ENCODE measurements at places on chromosomes 6 and 20.

DNA sequence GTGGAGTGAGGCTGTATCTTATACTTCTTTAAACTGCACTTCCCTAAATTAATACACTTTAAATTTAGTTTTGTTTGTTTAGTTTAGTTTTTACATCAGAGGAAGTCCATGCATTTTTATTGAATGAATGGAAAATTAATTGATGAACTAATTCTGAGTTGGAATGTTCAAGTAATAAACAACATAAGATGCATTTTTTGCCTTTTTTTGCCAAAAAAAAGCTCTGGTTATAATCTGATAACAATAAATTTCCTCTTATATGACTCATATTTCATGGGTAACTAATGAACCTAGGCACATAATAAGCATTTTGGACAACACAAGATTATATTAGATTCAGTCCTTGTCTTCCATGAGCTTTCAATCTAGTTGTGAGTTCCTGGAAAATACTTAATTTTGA, 323.1 kb downstream of the CENPW start:
- DNase-seq: no peak

DNA sequence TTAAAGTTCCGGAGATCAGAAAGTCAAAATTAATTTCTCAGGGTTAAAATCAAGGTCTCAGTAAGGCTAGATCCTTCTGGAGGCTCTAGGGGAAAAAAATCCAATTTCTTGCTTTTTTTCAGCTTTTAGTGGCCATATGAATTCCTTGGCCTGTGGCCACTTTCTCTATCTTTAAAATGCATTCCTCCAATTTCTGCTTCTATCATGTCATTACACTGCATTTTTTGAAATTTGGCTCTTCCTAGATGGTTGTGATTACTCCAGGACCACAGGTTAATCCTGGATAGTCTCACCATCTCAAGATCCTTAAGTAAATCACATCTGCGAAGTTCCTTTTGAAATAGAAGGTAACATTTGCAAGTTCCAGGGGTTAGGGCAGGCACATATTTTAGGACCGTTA, 1294.9 kb upstream of the CITED2 start:
- no peak for DNase-seq

DNA sequence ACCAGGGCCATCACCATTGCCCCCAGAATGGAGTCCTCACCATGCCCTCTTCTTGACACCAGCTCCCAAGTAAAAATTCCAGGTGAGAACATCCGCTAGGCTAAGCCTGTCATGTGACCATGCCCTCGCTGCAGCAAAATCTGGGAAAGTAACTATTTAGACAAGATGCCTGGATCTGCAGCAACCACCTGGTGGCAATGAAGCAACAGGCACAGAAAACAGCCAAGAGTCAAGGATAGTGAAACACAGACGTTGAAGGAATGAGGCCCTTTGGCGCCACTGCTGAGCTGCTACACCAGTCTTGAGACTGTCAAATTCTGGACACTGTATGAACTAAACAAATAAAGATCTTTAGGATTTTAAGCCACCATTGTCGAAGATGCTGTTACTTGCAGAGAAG, 30.1 kb upstream of the TGM6 start:
- DNase-seq: no peak

GRCh38 chr6:89974834-89975233, 80.6 kb downstream of the GJA10 start:
- DNase-seq: no peak

DNA sequence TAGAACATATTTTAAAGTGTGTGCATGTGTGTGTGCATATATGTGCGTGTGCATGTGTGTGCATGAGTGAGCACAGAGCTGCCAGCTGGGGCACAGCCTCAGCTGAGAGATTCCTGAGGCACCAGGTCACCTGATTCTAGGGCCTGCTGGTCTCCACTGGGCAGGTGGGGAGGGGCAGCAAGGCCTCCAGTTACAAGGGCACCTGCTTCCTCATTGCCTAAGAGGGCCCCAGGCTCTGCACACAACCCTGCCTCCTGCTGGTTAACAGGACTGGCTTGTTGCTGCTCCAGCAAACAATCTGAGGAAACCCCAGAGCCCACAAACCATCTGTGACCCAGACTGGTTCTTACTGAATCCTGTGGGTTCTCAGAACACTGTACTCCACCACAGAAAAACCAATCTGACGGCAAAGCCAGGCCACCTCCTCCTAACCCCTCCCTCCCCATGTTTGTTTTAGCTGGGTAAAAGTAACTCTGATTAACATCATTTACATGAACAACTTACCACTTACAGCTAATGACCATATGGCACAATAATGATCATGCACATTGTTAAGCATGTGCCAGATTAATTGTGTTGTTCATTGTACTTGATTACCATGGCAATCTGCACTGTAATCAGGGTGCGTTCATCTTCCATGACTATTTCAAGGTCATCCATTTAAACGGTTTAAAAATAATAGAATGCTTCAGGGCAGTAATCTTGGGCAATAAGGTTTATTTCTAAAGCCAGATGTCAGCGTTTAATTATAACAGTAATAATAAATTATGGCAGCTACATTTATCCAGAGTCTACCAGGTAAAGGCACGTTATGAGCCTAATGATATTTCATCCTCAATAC, 23.1 kb upstream of the UBE2J1 start:
- peak; percentile 80 for DNase-seq

GRCh38 chr6:77986380-77987034, 333.7 kb downstream of the MEI4 start:
- DNase-seq: no peak

DNA sequence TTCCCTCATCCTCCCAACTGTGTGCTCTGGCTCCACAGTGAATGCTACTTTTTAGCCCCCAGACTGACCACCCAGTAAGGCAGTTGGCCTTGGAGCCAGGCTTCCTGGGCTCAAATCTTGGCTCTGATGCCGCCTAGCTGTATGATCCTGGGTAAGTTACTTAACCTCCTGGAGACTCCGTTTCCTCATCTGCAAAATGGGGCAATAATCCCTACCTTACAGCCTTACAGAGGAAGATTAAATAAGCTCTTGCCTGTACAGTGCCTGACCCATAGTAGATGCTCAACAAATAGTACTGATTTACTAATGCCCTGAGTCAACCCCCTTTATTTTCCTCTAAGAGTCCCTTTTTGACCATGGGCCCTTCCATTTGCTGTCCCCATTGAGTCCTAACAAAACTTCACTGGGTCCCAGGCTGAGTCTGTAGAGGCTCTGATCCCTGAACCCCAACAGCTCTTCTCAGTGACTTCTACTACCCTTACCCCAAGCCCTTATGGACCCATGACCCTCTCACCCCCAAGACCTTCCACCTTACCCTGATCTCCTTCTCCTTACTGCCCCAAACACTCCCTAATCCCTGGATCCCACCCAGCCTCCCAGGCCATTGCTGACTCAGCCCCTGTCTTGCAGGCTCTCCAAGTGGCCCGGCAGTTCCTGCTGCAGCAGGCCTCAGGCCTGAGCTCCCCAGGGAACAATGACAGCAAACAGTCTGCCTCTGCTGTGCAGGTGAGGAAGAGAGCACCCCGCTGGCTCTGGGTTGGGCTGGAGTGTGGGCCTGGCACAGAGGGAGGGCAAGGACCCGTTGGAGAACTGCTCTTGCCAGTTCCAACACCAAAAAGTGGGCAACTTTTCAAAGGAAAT, 31.4 kb downstream of the FOXP4 start:
- no peak for DNase-seq

DNA sequence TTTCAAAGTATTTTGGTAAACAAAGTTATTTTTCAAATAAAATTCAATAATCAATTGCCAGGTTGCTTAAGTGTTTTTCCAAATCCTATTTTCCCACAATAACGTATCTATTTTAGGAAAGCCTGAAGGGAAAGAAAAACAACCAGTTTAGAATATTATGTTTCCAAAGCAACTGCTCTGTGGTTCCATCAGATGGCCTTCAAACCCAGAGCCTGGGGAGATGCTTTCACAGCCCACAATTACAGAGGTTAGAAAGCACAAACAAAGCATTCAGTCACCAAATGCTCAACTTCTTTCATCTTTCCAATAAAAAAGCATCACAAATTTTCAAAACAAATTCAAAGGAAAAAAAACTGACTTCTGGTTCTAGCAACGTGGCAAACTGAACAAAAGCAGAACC, 66.0 kb downstream of the ELOVL5 start:
- no peak for DNase-seq

DNA sequence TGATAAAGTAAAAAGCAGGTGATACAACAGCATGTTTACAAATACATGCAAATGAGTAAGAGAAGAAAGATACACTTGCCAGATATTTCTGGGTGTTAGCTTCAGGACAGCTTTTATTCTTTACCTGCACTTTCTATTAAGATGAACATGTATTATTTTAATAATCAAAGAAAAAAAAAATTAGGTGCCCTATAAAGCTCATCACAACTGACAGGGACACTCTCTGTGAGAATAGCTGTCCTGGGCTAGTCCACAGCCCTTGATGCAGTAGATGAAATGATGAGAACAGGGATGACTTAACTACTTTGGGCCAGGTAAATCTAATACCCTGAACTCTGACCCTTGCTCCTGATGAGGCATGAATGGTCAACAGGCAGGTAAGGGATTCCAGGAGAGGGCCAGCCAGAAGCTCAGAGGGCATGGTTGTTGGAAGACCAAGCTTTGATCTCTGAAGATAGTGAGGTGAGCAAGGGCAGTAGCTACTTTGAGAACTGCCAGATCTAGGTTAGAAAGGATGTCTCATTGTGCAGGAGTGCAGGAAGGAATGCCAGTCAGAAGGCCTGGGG, 15.6 kb downstream of the NSFL1C start:
- no peak for DNase-seq

DNA sequence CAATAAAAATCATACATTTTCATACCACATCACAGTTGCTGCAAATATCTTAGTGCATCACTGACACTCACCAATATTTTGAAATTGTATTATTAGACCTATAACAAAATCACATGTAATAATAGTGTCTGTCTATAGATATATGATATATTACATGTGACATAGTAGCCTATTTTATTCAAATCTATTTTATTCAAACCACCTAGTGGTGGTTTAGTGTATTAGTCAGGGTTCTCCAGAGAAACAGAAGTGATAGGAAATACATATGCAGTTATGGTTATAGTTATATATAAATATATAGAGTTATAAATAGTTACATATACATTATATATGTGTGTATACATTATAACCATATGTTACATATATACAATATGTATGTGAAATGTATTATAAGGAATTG, 366.5 kb upstream of the ARID1B start:
- DNase-seq: no peak

Data from CD4-positive, alpha-beta T cell treated with Interleukin-4 for 1 hour (primary cell).